Activated effector memory CD4-positive, alpha-beta T cell treated with Interleukin-2 at 50 U/mL for 16 hours (primary cell): ENCODE measurements at places on chromosomes 12 and 14.

DNA sequence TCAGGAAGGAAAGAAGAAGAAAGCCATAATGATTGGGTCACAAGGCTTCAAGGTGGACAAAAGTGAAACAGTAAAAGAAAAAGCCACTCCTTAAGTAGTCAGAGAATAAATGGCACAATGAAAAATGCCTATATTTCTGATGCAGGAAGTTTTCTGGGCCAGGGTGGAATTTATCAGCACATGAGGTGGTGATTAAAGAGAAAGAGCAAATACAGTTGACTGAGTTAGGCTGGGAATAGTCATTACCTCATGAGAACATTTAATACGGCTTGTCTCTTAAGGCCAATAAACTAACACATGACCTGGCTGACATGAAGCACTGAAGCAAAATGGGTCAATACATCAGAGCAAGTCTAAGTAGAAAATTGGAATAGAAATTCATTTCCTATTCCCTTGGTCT is 499.7 kb downstream of the TMTC2 start:
- DNase-seq: no peak

DNA sequence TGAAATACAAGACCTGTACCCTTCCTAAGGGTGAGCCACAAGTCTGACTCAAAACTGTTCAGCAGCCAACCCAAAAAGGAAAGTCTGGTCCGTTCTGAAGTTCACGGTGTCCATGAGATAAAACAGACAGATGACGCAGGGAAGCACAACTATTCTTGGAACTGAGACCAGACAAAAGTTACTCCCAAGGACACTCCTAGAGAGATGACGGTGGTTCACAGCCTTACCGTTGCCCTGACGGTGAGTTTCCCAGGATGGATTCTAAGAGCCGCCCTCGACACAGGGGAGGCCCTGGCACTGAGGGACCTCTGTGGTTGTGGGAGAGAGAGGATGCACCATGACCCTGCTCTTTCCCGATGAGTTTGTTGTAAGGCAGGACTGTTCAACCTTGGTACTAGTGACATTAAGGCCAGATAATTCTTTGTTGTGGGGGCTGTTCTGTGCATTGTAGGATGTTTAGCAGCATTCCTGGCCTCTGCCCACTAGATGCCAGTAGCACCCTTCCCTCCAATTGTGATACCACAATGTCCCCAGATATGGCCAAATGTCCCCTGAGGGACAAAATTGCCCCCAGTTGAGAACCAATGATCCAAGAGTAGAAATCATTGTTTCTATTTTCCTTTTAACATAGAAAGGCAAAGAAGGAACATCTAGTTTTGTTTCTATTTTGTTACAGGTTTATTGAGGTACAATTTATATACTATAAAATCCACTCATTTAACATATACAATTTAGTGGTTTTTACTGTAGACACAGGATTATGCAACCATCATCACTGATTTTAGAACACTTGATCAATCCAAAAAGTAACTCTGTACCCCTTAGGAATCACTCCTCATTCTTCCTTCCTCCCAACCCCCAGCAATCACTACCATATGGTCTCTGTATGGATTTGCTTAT is 23.0 kb downstream of the OR10P1 start:
- DNase-seq: no peak

GRCh38 chr12:116144384-116144783 is 133.1 kb downstream of the MED13L start:
- no peak for DNase-seq

GRCh38 chr12:89603678-89604077 is 77.8 kb upstream of the POC1B start:
- DNase-seq: no peak

- DNase-seq: no peak
Observed at GRCh38 chr14:93092606-93093556, 22.8 kb downstream of the ITPK1 start.

GRCh38 chr12:23210573-23210972 is 585.6 kb downstream of the ETNK1 start:
- DNase-seq: no peak
